ENCODE measurements at places on chromosomes 3 and 15.
A peak's percentile ranks its signal among the peaks of the same experiment; 100 is the strongest.

DNA sequence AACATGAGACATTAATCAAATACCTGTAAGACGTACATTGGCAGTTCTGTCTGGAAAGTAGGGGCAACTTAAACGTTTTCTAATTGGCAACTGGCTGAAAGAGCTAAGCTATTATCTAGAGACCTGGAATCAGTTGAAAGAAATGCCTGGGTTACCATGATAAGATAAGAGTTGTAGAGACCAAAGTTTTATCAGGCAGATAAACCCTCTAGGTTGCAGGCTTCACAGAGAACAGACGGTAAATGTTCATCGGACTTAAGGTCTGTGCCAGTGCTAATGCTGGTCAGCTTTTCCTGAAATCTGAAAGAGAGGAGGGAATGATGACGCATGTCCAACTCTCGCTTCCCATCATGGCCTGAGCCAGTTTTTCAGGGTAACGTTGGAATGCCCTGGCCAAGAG, 196.2 kb downstream of the ROBO2 start:
- no peak for DNase-seq

DNA sequence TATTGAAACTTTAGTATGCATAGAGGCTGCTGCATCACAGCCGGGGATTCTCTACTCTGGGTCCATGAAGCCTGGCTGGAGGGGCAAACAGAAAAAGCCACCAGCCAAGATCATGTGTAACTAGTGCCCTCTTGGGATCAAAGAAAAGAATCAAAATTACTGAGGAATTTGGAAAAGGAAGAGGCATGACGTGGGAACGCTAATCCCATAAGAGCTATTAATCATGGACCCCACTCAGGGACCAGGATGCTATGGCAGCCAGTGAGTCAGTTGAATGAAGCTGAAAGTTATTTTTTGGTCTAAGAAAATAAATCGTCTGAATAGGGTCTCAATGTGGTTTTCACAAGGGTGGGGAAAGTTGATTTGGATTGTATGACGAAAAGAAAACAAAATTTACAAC, 1165.1 kb downstream of the ROBO2 start:
- DNase-seq = no peak

DNA sequence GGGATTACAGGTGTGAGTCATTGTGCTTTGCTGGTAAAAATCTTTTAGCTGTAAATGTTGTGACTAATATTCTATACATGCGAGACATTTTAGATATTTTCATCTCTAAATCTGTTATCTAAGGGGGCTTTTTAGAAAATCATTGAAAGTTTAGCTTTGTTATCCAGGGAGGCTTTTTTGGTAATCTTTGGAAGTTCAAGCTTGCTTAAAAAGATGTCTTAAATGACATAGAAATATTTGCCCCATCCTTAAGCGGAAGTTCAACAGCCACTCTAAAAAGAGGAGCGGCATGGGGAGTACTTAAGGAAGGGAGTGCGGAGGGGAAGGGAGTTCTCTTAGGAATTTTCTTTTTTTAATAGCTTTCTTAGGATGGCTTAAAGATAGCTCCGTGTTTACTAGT, 26.1 kb downstream of the DNAJC13 start:
- DNase-seq = no peak

- DNase-seq = no peak
Observed at GRCh38 chr3:110664148-110664547, 407.5 kb upstream of the NECTIN3 start.

GRCh38 chr15:39154776-39155175, 426.1 kb upstream of the THBS1 start:
- no peak for DNase-seq

- no peak for DNase-seq
Observed at GRCh38 chr15:48336940-48337339, 5.7 kb downstream of the DUT start.

DNA sequence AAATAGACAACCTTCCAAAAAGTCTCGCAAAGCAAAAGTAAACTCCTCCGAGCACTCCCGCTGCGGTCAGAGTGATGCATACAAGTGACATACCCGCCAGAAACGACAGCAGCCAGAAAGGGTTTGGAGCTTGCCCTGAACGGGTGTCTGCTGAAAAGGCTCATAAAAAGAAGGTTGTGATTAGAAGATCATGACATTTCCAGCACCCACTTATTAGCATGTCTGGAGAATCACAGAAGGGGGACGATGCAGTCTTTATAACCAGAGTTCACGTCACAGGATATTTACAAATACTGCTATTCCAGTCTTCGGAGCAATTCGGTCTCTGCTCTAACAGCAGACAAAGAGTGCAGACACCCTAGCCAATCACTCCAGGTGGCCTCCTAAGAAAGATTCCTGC, 59.1 kb upstream of the FRMD4B start:
- DNase-seq = no peak

DNA sequence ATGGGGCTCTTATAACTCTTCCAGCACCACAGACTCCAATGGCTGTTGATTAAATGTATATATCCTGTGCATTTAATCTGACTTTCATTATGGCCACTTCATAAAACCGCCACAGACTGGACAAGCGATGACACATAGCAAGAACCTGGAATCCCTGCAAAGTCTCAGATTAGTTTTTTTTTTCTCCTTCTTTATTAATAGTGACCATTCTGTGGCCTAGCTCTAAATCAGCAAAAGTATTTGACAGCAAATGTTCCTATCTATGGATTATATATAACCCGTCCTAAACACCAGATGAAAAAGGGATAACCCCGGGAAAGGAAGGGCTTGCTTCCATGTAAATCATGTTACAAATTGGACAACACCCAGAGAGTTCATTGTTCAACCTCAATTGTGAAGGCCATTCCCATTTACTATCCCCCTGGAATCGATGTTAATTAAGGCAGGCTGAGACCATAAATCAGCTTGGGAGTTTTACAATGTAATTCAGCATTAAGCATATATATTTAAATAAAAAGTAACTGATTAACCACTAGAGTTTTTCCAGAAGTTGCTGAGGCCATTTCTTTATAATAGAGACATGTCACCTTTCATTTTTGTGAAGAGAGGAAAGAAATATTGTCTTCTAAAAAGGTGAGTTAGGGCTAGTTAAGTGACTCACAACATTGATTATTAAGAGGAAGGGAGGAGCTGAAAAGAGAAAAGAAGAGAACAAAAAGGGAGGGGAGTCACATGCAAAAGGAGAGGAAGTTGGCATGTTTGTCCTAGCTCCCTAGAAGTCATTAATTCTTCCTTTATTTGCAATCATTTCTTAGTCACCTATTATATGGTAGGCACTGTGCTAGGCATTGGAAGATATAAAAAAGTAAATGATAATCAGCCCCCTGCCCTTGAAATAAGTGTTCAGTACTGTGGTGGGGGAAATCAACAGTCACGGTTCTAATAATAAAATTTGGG, 26.2 kb downstream of the ALDH1A2 start:
- no peak for DNase-seq

GRCh38 chr15:43168192-43169107, 16.8 kb upstream of the CCNDBP1 start:
- DNase-seq = peak; percentile 29

GRCh38 chr15:62994439-62994838, 48.1 kb upstream of the TPM1 start:
- no peak for DNase-seq

GRCh38 chr15:28955160-28955992, 69.6 kb downstream of the APBA2 start:
- no peak for DNase-seq

DNA sequence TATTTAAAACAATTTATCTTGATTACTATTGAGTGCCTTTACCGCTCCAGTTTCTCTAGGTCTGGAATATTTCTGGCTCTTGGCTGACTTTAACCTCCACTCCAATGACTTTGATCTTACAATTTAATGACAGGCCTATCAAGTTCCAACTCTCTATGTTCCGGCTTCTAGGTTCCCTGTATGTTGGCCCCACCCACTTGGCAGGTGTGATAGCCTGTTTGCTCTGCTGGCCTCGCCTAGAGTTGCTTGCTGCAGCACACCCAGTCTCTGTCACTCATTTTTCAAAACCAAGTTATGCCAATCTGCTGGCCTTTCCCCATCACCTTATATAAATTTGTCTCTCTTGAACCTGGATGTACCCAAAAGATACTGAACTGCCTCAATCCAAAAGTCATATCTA, 428.0 kb downstream of the ROBO1 start:
- no peak for DNase-seq

DNA sequence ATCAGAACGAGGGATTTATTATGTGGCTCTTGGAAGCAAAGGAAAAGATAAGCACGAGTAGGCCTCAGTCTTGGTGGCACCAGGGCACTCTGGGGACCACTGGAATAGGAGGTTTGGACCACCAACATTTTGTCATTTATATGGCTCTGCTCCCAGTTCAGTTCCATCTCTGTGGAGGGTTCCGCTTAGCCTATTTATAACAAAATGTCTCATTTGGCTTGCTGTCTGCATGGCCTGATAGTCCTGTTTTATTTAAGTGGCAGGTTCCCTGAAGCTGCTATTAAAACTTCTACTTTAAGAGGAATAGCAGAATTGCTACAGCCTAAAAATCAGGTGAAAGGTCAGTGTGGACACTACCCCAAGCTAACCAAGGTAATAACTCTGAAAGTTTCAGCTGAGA, 27.2 kb downstream of the MAP2K5 start:
- no peak for DNase-seq

DNA sequence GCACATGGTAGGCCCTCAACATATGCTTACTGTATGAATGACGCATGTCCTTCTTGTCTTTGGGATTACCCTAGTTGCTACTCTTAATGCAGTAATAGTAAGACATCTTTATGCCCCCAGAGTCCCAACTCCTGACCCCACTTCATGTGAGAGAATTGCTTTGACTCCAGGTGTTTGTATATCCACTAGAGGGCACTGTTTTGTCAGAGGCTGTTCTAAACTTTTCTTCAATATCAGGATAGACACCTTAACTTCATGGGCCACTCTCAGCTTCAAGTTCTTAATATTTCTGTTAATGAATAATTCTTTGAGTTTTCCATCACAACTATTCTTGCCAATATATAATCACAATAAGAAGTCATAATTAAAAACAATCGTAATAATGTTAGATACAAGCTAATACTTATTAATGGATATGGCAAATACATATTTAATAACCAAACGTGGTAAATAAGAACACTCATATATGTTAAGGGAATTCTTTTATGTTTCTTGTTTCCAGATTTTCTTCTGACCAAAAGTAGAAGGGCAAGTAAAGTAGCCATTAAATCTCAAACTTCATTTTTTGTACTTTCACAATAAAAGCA, 337.2 kb upstream of the DNAJC19 start:
- no peak for DNase-seq

GRCh38 chr3:42504334-42505127, 2.1 kb downstream of the VIPR1 start:
- DNase-seq = no peak

GRCh38 chr3:182802413-182803390, 9.4 kb downstream of the ATP11B start:
- no peak for DNase-seq

- no peak for DNase-seq
Observed at GRCh38 chr15:89878323-89878722, 15.5 kb downstream of the AP3S2 start.

GRCh38 chr15:35519541-35520149, 26.3 kb downstream of the DPH6 start:
- DNase-seq = no peak

DNA sequence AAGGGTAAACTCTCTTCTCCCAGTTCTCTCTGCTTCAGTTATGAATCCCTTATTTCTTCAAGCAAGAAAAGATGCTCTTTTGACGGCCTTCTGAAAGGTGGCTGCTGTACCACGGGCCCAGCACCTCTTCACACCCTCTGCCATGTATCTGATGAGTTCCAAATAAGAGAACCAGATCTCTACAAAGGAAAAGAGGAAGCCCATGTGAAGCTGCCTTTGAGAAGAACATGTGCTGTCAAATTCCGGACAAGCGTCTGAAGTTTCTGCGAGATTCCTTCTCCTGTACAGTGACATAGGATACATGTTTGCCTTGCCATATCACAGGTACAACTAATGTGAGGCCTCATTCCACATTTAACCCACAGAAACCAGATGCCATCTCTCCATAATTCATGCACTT, 59.2 kb downstream of the SH3BP5 start:
- DNase-seq = no peak

GRCh38 chr15:81064253-81064652, 63.5 kb downstream of the TLNRD1 start:
- DNase-seq = no peak

DNA sequence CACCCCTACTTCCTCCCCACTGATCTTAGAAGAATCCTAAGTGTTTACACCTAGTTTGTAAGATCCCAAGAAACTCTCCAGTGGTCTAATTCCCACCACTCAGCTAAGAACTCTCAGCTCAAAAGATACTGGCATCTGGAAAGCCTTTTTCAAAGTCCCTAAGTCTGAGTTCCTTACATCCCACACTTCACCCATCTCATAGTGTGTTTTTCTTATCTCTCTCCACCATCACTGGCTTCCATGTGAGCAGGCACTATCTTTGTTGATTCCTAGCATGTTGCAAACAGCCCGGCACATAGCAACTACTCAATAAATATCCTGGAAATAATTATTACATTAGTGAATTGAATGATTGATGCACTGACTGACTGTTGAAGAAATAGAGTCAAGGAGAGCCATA, 173.7 kb downstream of the FHIT start:
- DNase-seq = no peak

GRCh38 chr3:141484701-141485287, 2.0 kb upstream of the RASA2 start:
- no peak for DNase-seq

- no peak for DNase-seq
Observed at GRCh38 chr3:59444294-59444671, 394.5 kb upstream of the CFAP20DC start.

DNA sequence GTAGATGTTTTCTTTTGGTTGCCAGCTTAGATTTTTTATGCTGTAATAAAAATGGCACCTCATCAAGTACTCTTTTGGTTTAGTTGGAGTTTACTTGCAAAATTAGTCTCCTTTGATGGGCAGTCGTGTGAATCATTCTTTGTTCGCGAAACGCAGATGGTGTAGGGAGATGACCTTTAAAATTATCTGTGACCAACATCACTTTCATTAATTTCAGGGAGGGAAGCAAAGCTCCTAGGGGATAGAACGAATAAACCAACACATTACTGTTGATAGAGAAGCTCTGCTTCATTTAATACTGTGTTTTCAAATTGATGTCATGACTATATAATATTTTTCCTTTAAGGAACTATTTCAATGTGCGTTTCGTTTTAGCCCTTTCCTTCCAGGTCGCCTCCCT, 67.4 kb downstream of the USP13 start:
- no peak for DNase-seq

DNA sequence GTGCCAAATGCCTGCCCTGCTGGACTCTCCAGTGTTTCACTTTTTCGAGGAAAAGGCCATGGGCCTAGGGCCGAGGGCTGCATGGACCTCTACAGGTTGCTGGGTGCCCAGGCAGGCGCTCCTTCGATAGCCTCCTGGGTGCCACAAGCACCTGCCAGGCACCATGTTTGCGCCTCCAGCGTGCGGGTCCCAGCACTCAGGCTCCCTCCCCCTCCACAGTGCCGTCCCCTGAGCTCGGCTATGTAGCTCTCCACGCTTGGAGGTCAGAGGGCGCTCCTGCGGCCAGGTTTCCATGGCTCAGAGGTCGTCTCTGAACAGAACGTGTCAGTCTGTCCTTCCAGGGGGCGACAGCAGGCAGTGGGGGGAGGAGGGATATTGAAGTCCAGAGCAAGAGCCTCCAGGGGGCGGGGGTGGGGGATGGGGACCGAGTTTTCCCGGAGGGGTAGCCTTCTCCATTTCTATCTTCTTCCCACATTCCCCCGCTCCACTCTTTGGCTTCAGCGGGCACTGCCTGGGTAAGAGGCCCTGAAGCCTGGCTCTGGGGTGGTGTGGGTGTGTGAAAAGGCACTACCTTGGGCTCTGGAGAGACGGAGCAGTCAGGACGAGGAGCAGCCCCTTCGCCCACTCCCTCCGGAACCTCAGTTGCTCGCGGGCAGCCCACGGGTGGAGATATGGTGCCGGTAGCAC, 3.6 kb downstream of the ONECUT1 start:
- no peak for DNase-seq

- DNase-seq = peak; percentile 15
Observed at GRCh38 chr3:194306109-194306686, 44.9 kb downstream of the CPN2 start.
